Breast epithelium (tissue), 4 donors: ENCODE measurements at places on chromosomes 13 and 19.

- DNase-seq = no peak
Observed at GRCh38 chr19:47437500-47437899, 18.2 kb upstream of the MEIS3 start.

DNA sequence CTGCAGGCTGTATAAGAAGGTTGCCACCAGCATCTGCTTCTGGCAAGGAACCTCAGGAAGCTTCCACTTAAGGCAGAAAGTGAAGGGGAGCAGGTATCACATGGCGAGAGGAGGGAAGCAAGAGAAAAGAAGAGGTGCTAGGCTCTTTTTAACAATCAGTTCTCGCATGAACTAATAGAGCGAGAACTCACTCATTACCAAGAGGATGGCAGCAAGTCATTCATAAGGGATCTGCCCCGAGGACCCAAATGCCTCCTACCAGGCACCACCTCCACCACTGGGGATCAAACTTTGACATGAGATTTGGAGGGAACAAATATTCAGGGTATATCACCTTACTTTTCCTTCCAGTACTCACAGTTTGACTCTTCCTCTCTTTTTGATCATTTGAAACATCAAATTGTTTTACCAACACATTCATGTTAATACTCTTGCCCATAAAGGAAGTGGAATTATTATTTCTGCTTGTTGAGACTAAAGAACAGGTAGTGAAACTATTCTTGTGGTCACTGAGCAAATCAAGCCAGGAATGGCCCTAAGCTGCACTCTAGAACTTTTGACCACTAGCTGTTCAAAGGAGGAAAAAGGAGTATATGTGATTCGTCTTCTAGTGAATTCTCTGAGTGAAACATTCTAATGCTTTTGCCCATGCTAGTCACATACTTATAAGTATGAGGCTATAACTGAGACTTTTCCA lies 45.0 kb downstream of the LACC1 start:
- no peak for DNase-seq

DNA sequence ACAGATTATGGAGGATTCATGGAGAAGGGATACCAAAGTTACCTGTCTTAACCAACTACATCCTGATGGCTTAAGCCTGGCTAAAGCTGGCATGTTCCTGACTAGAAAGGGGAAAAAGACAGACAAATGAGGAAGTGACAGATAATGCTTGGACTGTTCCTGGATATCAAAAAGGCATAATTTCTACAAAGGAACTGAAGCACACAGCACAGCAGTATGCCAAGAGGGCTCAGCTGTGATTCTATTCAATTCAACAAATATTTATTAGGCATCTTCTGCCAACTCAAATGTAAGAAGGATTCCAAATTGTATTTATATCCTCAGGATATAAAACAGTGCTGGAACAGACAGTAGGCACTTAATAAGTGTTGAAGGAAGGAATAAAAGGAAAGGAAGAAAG lies 59.5 kb downstream of the KLF12 start:
- DNase-seq = no peak

DNA sequence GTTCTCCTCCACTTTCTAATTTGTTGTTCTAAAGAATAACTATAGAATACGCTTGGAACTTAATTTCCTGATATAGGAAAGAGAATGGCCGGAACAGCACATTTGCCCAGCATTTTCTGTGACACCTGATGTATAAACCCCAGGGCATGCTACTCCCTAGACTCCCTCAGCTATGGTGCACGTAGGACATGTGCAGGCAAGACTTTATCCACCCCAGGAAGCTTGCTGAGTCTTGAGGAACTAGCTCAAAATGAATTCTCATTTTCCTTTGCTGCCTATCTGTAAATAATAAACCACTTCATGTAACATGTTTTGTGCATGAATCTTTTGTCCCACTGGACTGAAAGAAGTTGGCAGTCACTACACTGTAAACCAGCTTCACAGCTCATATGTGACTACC lies 535.8 kb upstream of the SLITRK1 start:
- DNase-seq = no peak

DNA sequence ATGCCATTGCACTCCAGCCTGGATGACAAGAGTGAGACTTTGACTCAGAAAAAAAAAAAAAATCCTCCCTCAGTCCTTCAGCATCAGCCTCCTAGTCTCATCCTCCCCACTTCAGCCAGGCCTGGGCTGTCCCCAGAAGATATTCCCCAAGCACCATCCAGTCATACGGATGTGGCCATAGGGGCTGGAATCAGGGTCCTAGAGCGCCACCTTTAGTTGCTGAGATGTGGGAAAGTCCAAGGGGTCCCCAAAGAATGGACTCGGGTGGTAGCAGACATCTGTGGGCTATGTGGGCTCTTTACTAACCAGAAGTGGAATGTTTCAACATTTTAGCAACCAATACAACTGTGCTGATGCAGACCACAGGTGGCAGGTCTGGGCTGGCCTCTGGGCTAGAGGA lies 3.1 kb upstream of the TYROBP start:
- no peak for DNase-seq
